ENCODE measurements at places on chromosomes 13 and 19. TPM values are rescaled to one million over a fixed set of nuclear protein-coding genes. Genes with fewer than 3 reads are reported as not detected.

SGCG gene
- total RNA-seq: not detected

SKA3 gene
- total RNA-seq: 5.3 TPM

KLK15 gene
- not detected for total RNA-seq

IGLON5 gene
- not detected for total RNA-seq

NKG7 gene
- not detected for total RNA-seq

PSG11 gene
- total RNA-seq: not detected

IRS2 gene
- total RNA-seq: 1.1 TPM

KL gene
- 0.13 TPM for total RNA-seq

CACNG8 gene
- 0.12 TPM for total RNA-seq

SLC25A41 gene
- total RNA-seq: not detected

KLK14 gene
- total RNA-seq: not detected

DACH1 gene
- total RNA-seq: 0.53 TPM

NXNL1 gene
- total RNA-seq: not detected

WDR88 gene
- not detected for total RNA-seq

C5AR2 gene
- 1.1 TPM for total RNA-seq

CACNG6 gene
- 0.53 TPM for total RNA-seq

KCTD12 gene
- 73.1 TPM for total RNA-seq

KCTD15 gene
- 22.6 TPM for total RNA-seq

SLITRK6 gene
- under 0.01 TPM for total RNA-seq

GRIN2D gene
- 0.12 TPM for total RNA-seq

RNF126 gene
- total RNA-seq: 16.8 TPM

MTUS2 gene
- total RNA-seq: 0.25 TPM

ATG4D gene
- 11.4 TPM for total RNA-seq

IL17D gene
- total RNA-seq: 5.3 TPM

RGS9BP gene
- 0.31 TPM for total RNA-seq

ZNF135 gene
- total RNA-seq: 4.5 TPM
